NCI-H1694 (cell line): ENCODE measurements at places on chromosomes 2 and 18.

GRCh38 chr2:11168488-11168887 is 13.2 kb downstream of the SLC66A3 start:
- no peak for DNase-seq

DNA sequence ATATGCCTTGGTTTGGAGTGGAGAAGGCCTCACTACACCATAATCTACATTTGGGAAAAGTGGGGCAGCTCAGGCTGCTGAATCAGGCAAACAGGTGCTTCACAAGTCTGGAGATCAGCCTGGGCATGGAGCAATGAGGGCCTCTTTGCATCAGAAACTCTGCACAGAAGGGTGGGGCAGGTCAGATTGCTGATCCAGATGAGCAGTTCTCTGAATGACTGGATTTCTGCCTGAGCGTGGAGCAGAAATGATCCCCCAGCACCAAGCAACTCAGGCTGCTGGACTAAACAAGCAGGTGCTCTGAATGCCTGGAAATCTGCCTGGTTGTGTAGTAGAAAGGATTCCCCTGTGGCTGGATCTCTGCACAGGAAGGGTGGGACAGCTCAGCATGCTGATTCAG is 605.3 kb upstream of the ZNF804A start:
- peak; percentile 4 for DNase-seq

DNA sequence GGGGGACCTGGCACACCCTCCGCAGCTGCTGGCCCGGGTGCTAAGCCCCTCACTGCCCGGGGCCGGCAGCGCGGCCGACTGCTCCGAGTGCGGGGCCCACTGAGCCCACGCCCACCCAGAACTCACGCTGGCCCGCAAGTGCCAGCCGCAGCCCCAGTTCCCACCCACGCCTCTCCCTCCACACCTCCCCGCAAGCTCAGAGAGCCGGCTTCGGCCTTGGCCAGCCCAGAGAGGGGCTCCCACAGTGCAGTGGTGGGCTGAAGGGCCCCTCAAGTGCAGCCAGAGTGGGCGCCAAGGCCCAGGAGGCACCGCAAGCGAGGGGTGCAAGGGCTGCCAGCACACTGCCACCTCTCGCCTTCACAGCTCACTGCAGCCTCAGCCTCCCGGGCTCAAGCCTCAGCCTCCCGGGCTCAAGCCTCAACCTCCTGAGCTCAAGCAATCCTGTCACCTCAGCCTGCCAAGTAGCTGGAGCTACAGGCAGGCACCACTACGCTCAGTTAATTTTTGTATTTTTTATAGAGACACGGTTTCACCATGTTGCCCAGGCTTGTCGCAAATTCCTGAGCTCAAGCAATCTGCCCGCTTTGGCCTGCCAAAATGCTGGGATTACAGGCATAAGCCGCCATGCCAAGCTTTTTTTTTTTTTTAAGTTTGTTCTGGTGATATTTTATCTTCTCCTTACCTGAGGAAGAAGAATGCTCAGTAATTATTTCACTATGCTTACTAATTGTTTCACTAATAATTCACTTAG is 71.7 kb upstream of the CDCA7 start:
- peak; percentile 12 for DNase-seq

DNA sequence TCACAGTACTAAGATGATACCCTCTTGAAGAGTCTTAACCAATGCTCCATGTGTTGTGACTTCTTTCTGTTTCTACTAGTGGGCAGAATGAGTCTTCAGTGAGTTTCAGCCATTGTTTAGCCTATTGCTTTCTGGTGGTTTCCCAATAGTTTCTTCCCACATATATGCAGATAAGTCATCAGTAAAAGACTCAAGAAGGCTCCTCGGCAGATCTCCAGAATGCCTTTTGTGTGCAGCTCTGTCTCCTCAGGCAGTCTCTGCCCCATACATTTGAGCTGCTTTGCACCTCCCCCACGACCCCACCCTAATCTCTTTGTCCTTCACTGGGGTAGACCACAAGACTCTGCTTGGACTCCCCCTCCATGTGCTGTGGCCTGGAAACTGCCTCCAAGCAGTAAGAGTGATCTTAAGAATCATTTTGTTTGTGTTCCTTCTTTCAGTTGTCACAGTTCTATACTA is 71.6 kb upstream of the CHRNA1 start:
- no peak for DNase-seq

DNA sequence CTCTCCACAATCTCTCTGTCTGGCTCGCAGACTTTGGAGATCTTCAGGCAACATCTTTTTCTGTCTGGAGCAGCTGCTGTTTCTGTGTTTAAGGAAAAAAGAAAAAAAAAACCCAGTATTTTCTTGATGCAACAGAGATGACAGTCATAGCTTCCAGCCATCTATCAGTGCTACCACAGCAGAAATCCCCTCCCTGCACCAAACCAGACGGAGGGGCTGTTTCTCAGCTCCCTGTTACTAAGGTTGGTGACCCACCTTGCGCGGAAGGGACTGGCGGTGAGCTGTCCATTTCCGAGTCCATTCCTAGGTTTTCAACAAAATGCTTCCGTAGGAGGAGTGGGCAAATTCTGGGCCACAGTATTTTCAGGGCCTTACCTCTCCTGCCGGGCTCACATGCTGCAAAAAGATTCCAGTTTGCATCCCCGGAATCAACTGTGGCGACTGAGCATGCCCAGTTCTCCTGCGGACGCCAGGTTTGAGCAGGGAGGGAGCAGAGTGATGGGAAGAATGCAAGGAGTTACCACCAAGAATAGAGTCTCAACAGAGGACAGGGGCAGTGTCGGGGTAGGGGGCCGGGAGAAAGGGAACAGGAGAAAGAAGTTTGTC is 1.2 kb downstream of the SLC4A10 start:
- DNase-seq = peak; percentile 37

GRCh38 chr2:121254748-121255147 is 30.3 kb downstream of the TFCP2L1 start:
- DNase-seq = no peak

DNA sequence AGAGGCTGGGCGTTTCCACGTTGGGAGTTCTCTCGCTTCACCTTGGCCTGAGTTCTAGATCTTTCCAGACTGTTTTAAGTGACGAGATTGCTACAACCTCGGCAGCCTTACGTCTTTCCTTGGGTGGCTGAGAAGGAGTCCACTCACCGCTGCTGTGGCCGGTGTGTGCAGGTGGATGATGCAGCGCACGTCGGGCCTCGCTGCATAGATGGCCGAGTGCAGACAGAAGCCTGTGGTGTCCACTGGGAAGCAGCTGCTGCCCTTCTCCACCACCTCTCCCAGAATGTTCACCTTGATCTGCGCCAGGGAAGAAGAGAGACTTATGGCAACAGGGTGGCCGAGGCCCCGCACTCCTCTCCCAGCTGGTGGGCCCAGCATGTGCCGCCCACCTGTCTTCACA is 75.7 kb downstream of the ADD2 start:
- DNase-seq = no peak

DNA sequence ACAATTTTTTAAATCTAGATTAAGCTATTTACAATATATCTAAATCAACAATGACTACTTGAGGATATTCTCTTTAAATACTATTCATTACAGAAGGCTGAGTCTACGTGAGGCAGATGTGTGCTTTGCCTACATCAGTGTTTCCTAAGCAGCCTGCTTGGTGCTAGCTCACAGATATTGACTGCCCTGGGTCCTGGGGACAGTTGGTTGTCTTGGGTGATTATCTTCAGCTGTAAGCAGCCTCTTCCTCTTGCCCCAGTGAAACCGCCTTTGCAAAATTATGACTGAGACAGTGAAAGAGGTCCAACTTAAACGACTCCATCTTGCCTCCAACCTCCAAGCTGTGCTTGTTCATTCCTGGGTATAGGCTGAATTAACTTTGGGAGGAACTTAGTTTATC is 39.6 kb upstream of the CCDC88A start:
- no peak for DNase-seq

- DNase-seq = no peak
These were observed 10.2 kb upstream of the SPATA3 start for GRCh38 chr2:230985519-230986231.

GRCh38 chr2:190663839-190664238 is 15.0 kb downstream of the NAB1 start:
- no peak for DNase-seq

DNA sequence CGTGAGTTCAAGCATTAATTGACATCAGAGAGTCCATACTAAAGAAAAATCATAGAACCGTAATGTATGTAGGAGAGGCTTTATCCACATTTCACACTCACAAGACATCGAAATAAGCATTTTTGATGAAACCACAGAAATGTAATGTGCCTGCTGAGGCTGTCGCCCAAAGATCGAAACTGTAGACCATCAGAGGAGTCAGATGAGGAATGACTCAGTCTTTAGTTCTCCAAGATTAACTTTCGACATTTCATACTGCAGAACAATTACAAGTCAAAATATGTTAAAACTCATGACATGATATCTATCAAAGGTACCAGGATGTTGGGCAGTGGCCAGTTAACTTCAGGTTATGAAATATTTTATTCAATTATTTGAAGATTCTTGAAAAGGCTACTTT is 79.6 kb downstream of the RAB31 start:
- no peak for DNase-seq

GRCh38 chr2:39623917-39624316 is 41.8 kb upstream of the TMEM178A start:
- peak; percentile 45 for DNase-seq

GRCh38 chr18:10949655-10950054 is 199.7 kb downstream of the PIEZO2 start:
- DNase-seq = no peak

DNA sequence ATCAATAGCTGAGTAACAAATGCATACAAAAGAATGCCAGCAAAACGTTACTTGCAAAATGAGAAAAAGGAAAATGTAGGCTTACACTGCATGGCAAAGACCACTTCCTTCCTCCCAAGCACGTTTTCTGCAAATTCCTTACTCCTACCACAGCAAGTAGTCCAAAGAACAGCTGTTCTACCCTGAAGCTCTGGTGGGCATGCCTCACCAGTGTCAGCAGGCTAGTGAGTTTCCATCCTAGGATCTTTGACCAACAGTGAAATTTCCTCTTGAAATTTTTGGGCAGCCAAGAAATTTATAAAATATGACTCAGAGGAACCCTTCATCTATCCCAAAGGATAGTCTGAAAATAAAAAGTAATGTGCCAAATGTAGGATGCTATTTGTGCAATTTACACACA is 123.9 kb downstream of the ZNF532 start:
- DNase-seq = no peak
